NCI-H1417 treated with DMSO at 0.1 percent for 48 hours (cell line): ENCODE measurements at places on chromosomes 13 and 19.
A peak's percentile ranks its signal among the peaks of the same experiment; 100 is the strongest.

- no peak for DNase-seq
Observed at GRCh38 chr13:98563071-98563470, 13.8 kb downstream of the STK24 start.

- DNase-seq: no peak
Observed at GRCh38 chr19:38901683-38902082, 1.9 kb downstream of the NFKBIB start.

DNA sequence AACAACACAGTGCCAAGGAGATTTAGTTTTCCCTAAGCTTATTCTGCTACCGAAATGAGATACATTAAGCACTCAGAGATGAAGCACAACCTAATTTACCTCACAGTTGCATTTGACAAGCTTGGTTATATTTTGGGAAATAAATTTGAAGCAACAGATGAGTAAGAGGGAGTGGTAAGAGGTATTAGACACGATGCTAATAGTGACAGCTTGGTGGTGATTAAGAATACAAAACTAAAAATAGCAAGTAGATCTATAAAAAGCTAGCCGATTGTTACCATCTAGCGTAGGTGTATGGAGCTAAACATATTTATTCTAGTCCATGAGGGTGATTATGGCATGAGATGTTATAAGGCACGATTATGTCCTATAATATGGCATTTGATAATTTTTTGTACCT, 208.5 kb downstream of the PCCA start:
- DNase-seq: no peak

- DNase-seq: no peak
Observed at GRCh38 chr13:50722440-50723125, 120.9 kb downstream of the DLEU7 start.

DNA sequence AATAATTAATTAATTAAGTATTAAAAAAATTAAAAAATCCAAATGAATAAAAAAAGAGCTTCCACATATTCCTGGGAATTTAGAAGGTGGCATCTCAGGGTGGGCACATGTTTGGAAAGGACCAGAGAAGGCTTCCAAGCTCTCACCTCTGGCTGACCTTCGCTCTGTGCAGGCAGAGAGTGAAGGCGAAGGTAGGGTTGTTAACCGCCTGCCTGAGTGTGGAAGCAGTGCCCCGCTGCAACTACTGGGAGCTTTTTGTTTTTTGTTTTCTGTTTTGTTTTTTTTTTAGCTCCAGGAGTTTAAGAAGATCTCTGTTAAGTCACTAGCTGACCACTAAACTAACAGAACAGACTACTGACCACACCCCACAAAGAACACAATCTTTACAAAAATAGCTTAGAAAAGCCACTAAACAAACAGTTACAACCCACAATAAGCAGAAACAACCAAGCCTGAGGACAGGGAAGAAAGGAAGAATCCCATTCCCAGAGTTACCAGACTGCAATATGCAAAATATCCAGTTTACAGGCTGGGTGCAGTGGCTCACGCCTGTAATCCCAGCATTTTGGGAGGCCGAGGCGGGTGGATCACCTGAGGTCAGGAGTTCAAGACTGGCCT, 11.4 kb downstream of the ZNF541 start:
- DNase-seq: no peak

GRCh38 chr19:12783291-12783848, 7.9 kb upstream of the JUNB start:
- no peak for DNase-seq

GRCh38 chr13:48096670-48097069, 1.8 kb upstream of the MED4 start:
- no peak for DNase-seq

- DNase-seq: no peak
Observed at GRCh38 chr19:5977222-5977784, 637 bp downstream of the RANBP3 start.

GRCh38 chr19:2271234-2272103, 10.5 kb downstream of the PEAK3 start:
- DNase-seq: no peak

DNA sequence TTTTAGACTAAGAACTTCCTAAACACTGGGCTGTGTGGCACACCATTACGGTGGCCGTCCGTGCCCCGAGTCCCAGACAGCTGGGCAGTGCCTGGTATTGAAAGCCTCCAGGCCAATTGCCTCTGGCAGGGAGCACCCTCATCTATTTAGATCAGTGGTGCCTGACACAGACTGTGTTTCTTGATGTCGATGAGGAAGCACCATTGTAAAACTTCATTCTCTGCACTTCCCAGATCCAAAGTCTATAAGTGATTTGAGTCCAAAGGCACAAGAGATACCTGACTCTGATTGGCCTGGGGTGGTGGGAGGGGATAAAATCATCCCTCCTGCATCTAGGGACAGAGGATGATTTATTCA, 8.5 kb upstream of the STK24 start:
- no peak for DNase-seq

DNA sequence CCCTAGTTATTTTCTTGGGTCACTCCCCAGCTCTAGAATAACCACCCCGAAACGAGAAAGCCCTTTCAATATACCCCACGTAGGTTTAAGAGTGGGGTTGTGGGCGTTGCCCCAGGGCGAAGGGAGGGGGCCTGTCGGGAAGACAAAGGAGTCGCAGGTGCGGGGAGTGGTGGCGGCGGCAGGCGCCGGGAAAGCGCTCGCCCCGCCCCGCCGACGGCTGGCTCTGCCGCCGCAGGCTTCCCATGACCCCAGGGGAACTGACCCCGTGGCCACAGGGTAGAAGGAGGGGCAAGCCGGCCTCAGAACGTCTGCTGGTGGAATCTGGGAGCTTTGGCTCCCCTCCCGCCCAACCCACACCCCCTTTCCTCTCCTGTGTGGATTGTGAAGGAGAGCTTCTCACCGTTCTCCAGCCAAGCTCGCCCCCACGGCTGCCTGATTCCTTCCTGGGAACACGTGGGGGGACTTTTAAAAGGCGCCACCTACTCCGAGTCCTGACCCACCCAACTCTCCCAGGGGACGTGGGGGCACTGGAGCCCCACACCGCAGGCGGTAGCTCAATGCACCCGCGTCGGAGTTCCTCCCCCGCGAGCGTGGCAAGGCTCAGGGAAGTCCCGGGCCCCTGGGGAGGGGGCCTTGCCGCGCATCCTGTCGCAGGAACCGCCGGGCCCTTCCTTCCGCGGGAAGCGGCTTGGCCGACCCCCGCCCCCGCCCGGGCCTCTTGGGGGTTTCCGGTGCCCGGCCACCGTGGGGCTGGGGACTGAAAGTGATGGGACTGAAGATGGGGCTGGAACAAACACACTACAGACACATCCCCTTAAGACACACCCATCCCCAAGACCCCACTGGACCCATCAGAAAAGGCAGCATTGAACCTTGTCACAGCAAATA, 5.5 kb downstream of the IER2 start:
- peak; percentile 64 for DNase-seq

DNA sequence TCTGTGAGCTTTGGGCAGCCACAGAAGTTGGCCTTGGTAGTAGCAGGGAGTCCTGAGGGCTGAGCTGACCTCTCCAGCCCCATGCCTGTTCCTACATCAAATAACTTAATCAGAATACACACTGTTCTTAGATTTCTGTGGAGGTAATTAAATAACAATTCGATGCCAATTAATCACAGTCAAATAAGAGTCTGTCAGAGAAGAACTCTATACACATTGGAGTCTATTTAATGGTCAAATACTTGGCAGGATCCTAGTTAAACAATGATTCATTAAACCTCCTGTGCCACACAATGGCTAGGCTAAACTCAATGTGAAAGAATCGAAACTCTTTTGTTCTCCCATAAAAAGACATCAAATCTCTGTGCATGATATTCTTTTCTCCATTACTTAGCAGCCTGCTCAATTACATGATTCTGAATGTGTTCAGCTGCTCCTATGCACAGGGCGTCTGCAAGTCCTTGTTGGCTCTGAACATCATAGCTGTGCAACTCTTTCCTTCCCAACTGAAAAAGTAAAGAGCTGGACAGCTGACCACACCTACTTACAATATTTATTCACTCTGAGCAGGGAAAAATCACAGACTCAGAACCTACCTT, 173.1 kb downstream of the ABCC4 start:
- DNase-seq: peak; percentile 84

DNA sequence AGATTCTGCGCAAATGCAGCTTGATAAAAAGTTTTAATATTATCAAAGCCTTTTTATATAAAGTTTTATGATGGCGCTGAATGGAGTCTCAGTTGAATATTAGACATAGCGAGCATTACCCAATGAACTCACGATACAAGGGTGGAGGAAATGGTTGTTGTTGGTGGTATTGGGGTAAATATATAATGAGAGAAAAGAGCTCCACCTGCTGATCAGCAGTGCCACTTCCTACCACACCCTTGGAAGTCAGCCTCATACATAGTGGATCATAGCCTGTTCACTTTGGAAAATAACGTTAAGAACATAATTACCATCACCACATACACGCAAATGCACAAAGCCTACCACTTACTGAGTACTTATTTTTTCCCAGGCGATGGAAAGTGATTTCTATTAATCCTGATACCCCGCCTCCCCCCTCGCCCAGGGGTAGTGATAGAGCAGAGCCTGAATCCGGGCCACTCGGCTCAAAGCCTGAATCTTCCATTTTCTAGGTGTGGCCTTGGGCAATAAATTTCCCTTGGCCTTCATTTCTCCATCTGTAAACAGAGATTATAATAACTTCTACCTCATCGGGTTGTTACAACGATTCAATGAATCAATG, 358.3 kb downstream of the KLF5 start:
- no peak for DNase-seq

DNA sequence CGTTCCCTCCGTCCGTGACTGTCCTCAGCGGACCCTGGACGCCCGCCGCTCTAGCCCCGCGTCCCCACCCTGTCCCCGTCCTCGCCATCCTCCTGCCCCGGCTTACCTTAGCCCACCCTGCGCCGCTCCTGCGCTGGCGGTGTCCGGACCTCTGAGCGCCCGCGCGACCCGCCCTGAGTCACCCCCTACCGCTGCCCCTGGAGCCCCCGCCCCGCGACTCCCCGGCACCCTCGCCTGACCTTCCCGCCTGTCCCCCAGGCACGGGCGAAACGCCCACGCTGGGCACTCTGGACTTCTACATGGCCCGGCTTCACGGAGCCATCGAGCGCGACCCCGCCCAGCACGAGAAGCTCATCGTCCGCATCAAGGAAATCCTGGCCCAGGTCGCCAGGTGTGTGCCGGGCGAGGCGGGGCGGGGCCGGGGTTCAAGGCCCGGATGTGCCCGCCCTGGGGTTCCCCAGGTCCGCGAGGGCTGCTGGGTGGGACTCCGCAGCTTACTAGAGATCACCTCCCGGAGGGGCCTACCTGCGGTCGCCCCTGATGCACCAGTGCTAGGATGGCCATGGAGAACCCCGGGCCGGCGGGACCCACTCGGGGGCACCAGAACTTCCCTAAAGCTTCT, 5.1 kb downstream of the HMG20B start:
- no peak for DNase-seq

DNA sequence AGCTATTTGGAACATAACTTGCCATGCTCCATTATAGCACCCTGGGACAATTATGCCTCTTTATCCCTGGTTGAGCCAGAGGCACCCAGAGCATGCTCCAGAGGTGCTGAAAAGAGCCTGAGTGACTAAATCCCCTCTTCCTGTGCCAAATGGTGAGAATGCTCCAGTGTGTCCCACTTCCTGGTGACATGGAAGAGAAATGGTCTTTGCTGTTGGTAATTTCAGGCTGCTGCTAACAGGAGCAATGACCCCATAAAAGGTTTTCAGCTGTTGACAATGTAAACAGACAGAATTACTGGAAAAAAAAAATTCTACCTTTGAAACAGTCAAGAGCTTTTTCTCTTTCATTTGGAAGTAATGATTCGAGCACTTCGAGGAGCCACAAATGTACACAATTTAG, 341.8 kb downstream of the FGF9 start:
- no peak for DNase-seq

GRCh38 chr13:83732755-83733154, 149.5 kb downstream of the SLITRK1 start:
- DNase-seq: no peak

- no peak for DNase-seq
Observed at GRCh38 chr19:33508431-33508830, 13.2 kb downstream of the PEPD start.

GRCh38 chr19:3563709-3564524, 6.5 kb upstream of the MFSD12 start:
- no peak for DNase-seq

GRCh38 chr13:90443268-90443667, 904.2 kb upstream of the MIR17HG start:
- DNase-seq: no peak

DNA sequence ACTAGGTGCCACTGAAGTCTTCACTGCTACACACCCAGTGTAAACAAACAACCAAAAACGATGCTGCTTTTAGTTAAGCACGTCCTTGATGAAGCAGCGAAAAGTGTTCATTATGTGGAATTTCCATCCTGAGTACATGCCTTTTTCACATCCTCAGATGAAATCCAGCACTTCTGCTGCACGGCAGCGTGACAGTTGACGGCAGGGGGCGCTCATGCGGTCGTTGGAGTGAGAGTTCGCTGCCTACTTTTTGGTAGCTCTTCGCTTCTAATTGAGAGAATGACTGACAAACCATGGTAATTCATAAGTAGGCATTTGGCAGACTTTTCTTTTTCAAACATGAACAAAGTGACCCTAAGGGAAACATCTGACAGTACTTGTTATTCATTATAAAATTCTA, 1124.9 kb downstream of the EFNB2 start:
- DNase-seq: no peak

- DNase-seq: no peak
Observed at GRCh38 chr19:1613146-1613545, 7.9 kb upstream of the UQCR11 start.

DNA sequence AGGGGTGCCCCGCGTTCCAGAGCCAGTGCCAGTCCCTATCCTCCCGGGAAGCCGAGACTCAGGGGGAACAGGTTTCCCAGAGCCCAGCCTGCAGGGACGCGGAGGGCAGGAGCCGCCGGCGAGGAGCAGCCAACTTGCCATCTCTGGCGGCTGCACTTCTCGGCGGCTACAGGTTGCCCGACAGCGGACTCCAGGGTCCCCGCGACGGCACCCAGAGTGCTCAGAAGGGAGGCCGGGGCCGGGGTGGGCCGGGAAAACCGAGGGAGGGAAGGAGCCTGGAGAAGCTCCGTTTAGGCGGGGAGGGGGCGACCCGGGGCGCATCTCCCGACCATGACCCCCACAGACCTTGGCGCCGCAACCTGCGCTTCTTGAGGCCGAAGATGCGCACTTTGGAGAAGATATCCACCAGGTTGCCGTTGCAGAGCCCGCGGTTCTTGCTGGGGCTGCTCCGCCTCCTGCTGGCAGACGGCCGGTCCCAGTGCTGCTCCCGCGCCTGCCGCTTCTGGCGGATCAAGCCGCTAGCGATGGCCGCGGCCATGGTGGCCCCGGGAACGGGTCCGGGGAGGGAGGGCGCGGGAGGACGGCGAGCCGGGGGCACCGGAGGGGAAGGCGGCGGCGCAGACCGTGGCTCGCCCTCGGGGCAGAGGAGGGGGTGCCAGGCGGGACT, 463.8 kb downstream of the ITGBL1 start:
- DNase-seq: no peak
